ENCODE measurements at places on chromosomes 7 and 10.

GRCh38 chr7:43960933-43961332, 34.7 kb downstream of the UBE2D4 start:
- no peak for DNase-seq

DNA sequence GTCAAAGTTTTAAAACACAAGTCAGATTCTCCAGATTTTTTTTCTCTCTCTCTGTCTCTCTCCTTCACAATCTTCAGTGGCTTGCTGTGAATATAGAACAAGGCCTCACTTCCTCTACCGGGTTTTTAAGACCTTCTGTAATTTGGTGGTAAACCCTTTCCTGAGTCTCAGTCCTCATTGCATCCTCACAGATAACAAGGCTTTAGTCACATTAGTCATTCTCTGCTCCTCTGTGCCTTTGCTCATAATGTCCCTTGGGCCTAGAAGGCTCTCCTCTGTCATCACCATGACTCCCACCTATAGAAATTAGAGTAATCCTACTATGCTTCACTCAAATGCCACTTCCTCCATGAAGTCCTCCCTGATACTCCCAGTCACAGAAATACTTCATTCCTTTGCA, 172.7 kb upstream of the HPS1 start:
- DNase-seq: no peak

- peak; percentile 13 for DNase-seq
These were observed 65.1 kb upstream of the MPP7 start for GRCh38 chr10:28367929-28368484.

GRCh38 chr10:44030132-44030531, 354.8 kb downstream of the CXCL12 start:
- peak; percentile 2 for DNase-seq

GRCh38 chr7:74282748-74283459, 6.3 kb upstream of the CLIP2 start:
- DNase-seq: no peak

GRCh38 chr7:74051193-74051592, 23.2 kb downstream of the ELN start:
- no peak for DNase-seq

DNA sequence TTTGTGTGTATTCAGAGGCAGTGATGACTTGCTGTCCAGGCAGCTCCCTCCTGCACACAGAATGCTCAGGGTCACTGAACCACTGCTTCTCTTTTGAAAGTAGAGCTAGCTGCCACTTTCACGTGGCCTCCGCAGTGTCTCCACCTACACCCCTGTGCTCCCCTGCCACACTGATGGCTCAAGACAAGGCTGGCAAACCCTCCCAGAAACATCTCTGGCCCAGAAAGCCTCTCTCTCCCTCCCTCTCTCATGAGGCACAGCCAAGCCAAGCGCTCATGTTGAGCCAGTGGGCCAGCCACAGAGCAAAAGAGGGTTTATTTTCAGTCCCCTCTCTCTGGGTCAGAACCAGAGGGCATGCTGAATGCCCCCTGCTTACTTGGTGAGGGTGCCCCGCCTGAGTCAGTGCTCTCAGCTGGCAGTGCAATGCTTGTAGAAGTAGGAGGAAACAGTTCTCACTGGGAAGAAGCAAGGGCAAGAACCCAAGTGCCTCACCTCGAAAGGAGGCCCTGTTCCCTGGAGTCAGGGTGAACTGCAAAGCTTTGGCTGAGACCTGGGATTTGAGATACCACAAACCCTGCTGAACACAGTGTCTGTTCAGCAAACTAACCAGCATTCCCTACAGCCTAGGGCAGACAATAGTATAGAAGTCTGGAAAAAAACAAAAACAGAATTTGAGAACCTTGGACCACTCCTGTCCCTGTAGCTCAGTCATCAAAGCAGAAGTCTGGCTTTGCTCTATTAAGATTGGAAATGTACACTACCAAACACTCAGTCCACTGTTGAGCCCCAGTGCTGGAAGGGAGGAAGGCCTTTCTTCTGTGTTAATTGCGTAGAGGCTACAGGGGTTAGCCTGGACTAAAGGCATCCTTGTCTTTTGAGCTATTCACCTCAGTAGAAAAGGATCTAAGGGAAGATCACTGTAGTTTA, 15.8 kb downstream of the SCD start:
- no peak for DNase-seq

DNA sequence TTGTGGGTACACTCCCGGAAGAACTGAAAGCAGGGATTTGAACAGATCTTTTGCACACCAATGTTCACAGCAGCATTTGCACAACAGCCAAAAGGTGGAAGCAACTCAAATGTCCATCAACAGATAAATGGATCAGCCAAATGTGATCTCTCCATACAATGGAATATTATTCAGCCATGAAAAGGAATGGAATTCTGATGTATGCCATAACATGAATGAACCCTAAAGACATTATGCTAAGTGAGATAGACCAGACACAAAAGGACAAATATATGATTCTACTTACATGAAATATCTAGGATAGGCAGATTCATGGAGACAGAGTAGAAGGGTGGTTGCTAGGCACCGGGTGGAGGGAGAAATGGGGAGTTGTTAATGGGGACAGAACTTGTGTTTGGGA, 36.7 kb downstream of the CLEC2L start:
- no peak for DNase-seq

DNA sequence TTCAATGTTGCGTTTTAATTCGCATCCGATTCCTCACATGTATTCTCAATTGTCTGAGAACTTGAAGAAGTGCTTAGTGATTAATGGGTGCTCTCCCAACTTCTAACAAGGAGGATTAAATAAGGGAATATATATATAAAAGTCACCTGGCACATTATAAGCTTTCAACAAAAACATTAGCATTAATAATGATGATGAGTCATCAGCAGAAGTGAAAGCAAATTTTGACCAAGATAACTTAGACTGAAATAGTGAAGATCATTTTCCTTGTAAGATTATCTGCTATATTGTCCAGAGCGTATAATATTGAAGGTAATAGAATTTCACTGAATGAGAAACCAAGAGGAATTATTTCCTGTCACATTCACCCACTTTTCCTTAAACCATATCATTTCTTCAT, 8.5 kb downstream of the ASAH2 start:
- DNase-seq: no peak

- DNase-seq: no peak
These were observed 275.7 kb upstream of the FZD1 start for GRCh38 chr7:90988516-90988915.

GRCh38 chr10:80526218-80526617, 11.5 kb upstream of the SH2D4B start:
- no peak for DNase-seq
